ENCODE measurements at places on chromosomes 4 and X.

DNA sequence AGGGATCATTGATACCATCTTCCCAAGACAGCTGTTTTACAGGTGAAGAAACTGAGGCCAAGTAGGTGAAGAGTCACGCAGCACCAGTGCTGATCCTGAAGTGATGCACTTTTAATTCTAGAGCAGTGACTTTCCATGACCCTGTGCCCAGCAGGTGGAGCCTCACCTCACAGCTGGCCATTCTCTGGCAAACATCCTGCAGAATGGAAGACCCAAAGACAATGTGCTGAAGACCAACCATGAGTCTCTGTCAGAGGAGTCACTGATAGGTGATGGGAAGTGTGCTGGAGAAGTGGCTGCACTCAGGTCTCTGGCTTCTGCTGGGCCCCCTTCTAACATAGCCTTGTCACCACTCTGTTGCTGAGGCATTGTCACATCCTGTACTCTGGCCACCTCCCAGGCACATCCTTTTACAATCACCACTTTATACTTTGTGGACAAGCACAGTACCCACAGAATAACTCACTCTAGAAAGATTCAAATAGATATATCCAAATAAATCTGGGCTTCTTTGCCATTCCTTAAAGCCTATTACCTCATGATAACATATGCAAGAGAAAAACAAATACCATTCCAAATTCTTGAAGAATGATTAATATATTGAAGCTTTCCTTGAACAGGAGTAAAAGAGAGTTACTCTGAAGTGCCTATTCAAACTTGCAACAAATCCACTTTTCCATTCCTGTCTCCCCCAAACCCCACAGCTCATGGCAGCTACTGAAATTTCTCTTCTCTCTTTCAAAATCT lies 64.1 kb upstream of the SCOC start:
- no peak for DNase-seq

GRCh38 chr4:101122019-101122418 lies 225.3 kb downstream of the PPP3CA start:
- DNase-seq, result no peak

GRCh38 chr4:89482251-89482650 lies 174.7 kb upstream of the GPRIN3 start:
- DNase-seq, result no peak

GRCh38 chr4:94590493-94590892 lies 138.8 kb downstream of the PDLIM5 start:
- no peak for DNase-seq

GRCh38 chr4:78787392-78788006 lies 11.3 kb downstream of the BMP2K start:
- no peak for DNase-seq

GRCh38 chr4:47484168-47484567 lies 907 bp upstream of the ATP10D start:
- DNase-seq, result no peak

All from left kidney (tissue), 8 donors.